ENCODE measurements at places on chromosomes 2 and 18.

DNA sequence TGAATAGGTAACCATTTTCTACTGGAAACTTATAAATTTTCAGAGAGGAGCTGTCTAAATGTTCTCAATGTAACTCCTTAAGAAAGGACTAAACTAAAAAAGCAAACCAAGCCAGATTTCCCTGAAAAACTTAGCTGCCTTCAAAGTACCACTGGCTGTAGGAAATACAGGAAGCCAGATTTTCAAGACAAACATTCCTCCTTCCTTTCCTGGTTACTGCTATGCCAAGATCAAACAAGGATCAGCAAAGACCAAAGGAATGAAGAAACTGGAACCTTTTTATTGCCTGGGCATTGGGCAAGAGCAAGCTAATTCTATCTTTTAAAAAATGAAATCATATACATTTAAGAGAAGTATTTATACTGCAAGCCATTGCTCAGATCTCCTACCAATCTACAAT lies 212.7 kb downstream of the DYM start:
- DNase-seq, result peak; percentile 26

DNA sequence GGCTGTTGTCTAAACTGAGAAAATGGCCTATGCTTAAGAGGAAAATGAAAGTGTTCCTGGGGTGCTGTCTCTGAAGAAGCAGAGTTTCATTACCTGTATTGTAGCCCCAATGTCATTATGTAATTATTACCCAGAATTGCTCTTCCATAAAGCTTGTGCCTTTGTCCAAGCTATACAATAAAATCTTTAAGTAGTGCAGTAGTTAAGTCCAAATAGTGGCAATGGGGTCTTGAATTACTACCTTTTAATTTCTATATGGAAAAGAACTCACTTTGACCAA lies 13.8 kb upstream of the ALLC start:
- no peak for DNase-seq

DNA sequence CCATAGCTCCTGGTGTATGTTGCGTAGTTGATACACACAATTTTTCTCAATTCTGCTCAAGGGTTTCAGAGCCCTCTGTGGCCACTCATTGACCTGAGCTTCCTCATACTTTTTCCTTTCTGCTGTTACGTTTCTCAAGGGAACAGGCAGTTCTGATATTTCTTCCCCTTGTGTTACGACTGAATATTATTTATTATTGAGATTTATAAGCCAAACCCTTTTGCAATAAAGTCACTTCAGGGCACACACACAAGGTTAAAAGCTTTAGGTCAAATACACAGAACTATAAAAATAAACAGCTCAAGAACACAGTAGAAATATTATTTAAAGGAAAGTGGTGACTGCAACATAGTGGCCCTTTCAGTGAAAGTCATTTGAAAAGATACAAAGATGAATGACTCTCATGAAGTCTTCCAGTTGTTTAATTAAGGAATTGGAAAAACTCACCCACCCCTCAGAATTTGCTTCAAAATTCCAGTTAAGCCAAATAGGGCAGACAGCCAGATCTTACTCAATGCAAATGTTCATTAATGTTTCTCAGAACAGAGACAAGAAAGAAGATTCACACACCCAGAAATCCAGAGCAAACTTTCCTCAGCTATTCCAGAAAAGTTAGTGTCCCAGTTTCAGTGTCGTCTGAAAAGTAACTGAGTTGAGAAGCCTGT lies 179.7 kb downstream of the TRIB2 start:
- DNase-seq, result peak; percentile 86

DNA sequence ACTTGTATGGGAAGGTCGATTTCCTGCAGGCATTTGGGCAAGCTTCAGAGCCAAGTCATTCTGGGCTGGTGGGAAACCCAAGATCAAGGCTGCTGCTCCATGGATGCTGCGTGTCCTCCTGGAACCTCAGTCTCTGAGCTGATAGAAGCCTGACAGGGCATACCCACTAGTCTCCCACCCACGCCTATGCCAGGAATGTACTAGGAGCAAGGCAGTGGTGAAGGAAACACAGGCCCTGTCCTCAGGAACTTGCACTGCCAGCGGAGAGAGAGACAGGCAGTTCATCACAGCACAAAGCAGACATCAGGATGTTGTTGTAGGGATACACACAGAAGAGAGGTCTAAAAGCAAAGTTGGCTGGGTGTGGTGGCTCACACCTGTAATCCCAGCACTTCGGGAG lies 84.2 kb downstream of the PLB1 start:
- DNase-seq, result peak; percentile 8

DNA sequence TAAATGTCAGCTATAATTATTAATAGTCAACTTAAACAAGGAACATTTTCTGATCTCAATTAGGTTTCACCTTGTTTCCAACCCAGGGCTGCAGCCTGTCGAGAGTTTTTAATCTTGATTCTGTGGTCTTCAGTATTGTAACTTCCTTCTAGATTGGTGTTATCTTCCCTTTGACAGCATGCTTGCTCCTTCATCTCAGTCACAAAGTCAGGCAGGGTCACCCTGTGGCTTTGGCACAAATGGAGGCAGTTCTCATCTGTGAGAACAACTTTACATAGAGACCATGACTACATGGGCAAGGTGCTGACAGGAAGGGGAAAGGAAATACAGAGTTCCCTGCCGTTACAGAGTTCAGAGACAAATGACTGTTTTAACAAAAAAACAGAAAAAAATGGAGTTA lies 50.5 kb downstream of the HNRNPLL start:
- no peak for DNase-seq

- DNase-seq, result no peak
Measured at GRCh38 chr18:62651276-62652056, 63.9 kb upstream of the PHLPP1 start.

DNA sequence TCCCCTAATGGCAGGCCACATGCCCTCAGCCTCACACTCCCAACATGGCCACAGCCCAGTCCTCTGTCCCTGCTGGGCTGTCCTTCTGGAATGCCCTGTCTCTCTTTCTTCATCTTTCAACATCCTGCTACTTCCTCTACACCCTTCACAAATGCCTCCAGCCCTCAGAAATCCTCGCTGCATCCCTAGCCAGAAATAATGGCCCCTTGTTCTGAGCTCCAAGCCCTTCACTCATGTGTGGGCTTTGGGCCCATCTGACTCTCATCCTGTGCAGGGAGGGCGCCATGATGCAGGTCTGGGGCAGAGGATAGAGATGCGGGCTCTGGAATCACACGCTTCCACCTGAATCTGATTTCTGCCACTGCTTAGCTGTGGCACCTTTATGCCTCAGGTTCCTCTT lies 181.9 kb downstream of the TNS1 start:
- no peak for DNase-seq

- no peak for DNase-seq
Measured at GRCh38 chr18:65606551-65607130, 144.2 kb upstream of the CDH7 start.

Data from fibroblast of lung (primary cell).